NB4 (cell line): ENCODE measurements at places on chromosomes 13 and 19.
A peak's percentile ranks its signal among the peaks of the same experiment; 100 is the strongest.

DNA sequence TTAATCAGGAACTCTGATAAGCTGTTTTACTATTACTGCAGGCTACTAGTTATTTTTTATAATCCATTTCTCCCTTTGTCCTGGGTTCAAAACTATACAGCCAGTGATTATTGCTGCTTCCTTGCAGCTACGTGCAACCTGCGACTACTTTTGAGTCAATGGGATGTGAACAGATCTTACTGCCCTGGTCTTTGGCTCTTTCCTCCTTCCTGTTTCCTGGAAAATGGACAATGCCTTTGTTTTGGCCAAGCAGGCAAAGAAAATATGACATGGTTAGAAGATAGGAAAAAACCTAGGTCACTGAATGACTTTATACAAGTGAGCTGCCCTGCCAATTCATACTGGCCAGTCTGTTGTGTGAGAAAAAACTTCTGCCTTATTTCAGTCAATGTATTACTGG lies 201.2 kb upstream of the KLF12 start:
- DNase-seq, result no peak

DNA sequence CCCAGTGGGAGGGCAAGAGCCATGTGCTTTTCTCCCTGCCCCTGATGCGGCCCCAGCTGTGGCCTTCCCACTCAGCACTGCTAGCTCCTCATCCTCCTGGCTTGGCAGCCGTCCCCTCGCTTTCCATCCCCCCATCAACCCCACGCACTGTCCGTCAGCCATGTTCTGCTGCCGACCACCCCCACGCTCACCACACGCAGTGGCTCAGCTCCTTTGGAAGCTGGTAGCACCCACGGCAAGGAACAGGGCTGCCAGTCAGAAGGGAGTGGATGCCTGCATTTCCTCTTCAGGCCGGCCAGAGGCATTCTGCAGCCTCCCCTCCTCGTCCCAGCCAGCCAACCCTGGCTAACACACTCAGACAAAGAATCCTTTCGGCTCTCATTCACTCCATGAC lies 6.3 kb downstream of the CALM3 start:
- DNase-seq, result peak; percentile 20

- peak; percentile 7 for DNase-seq
Measured at GRCh38 chr13:90362707-90363106, 984.8 kb upstream of the MIR17HG start.

DNA sequence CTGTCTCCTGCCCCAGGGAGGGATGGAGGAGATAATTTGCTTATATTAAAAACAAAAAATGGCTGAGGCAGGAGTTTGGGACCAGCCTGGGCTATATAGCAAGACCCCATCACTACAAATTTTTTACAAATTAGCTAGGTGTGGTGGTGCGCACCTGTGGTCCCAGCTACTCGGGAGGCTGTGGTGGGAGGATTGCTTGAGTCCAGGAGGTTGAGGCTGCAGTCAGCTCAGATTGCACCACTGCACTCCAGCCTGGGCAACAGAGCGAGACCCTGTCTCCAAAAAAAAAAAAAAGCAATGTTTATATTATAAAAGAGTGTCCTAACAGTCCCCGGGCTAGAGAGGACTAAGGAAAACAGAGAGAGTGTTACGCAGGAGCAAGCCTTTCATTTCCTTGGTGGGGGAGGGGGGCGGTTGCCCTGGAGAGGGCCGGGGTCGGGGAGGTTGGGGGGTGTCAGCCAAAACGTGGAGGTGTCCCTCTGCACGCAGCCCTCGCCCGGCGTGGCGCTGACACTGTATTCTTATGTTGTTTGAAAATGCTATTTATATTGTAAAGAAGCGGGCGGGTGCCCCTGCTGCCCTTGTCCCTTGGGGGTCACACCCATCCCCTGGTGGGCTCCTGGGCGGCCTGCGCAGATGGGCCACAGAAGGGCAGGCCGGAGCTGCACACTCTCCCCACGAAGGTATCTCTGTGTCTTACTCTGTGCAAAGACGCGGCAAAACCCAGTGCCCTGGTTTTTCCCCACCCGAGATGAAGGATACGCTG lies 184.0 kb downstream of the KDM4B start:
- DNase-seq, result no peak

- no peak for DNase-seq
Measured at GRCh38 chr13:106212386-106213010, 323.0 kb downstream of the EFNB2 start.

DNA sequence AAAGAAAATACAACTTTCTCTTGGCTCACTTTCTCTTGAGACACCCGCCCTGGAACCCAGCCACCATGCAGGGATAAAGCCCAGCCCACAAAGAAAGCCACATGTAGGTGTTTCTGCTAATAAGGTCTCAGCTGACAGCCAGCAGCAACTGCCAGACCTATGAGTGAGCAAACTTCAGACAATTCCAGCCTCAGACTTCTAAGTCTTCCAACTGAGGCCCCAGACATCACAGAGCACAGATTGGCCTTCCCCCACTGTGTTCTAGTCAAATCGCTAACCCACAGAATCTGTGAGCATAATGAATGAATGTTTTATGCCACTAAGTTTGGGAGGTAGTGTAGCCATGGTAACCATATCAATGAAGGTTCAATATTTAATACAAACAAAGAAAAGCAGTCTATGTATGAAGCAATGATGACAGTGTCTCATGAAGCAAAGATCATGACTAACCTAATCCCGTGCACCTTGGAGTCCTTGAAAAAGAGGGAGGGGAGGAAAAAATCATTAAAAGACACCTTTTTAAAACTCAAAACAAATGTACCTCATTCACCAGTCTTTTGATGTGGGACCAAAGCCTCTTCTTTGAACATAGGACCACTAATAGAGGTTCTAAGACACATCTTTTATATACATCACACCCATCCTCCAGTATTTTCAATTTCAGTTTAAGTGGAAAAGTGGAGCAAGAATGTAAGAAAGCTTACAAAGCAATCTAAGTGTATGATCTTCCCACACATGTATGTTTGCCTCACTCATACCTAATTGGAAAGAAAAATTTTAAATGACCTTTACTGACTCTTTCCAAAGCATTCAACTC lies 6.2 kb downstream of the MRPS31 start:
- no peak for DNase-seq

- DNase-seq, result peak; percentile 59
Measured at GRCh38 chr13:102597029-102597961, 509 bp downstream of the TPP2 start.

- DNase-seq, result no peak
Measured at GRCh38 chr13:68050761-68051160, 820.6 kb upstream of the PCDH9 start.

GRCh38 chr13:84400706-84401105 lies 518.4 kb upstream of the SLITRK1 start:
- no peak for DNase-seq

GRCh38 chr13:93984876-93985275 lies 494.6 kb downstream of the DCT start:
- DNase-seq, result no peak

DNA sequence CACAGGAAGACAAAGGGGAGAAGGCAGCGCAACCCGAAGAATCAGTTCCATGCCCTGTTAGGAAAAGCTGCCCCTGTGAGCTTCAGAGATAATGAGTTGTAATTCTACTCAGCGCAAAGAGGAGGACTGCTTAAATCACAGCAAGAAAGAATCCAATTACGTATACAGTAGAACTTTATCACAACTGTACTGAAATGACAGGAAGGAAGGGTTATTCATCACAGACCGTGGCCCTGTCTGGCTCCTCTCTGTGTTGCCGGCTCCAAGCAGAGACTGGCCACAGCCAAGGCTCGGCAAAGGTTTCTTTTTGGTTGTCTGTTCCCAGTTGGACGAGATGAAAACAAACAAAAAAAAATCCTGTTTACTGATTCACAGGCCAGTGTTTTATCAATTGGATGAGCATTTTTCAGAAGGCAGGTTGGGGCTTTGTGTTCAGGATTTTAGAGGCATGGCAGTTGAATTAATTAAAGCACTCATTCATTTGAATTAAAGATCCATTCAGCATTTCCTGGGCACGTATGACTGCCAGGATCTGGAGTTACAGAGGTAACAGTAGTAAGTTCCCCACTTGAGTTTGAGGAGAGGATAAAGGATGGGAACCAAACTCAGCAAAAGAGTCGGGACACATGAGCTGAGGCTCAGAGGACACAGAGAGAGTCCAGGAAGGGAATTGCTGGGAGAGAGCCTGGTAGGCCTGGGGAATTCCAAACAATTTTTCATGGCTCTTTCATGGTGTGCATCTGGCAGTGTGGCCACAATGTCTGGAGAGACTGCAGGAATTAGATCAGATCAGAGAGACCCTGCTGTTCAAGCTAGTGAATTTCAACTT lies 341.0 kb downstream of the DNAJC15 start:
- DNase-seq, result no peak

DNA sequence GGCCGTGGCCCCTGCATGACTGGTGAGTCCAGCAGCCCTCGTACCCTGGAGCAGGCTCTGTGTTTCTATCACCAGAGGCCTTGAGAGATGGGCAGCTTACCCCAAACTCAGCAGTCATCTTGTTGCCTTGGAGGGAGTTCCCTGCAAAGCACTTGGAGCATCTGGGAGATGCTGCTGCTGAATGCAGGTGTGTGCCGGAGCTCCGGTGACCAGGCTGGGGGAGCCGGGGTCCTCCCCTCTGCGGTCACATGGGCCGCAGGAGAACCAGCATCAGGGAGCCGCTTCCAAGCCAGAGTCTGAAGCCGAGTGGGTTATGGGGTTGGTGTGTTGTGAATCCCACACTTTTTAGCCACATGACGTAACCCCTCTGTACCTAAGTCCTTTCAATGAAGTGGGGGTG lies 82.8 kb downstream of the TEX29 start:
- no peak for DNase-seq

- DNase-seq, result no peak
Measured at GRCh38 chr13:35854286-35854685, 276.9 kb downstream of the DCLK1 start.

GRCh38 chr19:5107432-5108122 lies 138.7 kb downstream of the KDM4B start:
- DNase-seq, result no peak

GRCh38 chr19:7973883-7974282 lies 30.4 kb upstream of the TIMM44 start:
- DNase-seq, result no peak

DNA sequence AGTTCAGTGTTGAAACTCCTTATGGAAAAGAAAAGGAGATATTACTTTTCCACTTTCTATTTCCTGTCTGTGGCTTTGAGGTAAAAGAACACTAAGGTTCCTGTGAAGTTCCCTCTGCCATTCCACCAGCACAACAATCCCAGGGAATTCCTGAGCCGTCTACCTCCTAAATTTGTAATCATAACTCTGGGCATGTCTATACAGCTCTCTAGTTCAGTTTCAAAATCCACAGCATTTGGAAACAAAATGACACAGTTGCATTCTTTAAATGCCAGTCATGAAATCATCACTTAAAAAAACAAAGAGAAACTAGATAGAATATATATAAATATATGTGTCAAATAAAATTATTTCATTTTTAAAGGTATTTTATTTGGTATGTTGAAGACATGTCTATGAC lies 9.0 kb upstream of the THSD1 start:
- no peak for DNase-seq

GRCh38 chr19:18239303-18239702 lies 13.1 kb upstream of the PDE4C start:
- DNase-seq, result peak; percentile 34

DNA sequence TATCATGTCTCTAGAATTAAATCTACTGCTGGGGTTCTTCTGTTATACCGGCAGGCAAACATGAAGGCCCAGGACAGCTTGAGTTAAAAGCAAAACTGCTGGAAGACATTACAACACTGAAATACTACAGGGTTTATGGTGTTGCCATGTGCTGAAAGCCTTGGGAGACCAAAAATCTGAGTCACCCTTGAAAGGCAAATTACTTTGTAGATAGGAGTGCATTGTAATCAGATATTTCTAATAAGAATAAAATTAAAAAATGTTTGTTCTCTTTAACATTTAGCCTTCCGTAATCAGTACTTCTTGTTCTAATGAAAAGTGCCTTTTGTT lies 181.3 kb downstream of the PCDH9 start:
- no peak for DNase-seq

- DNase-seq, result no peak
Measured at GRCh38 chr19:6587093-6587820, 3.7 kb downstream of the CD70 start.

DNA sequence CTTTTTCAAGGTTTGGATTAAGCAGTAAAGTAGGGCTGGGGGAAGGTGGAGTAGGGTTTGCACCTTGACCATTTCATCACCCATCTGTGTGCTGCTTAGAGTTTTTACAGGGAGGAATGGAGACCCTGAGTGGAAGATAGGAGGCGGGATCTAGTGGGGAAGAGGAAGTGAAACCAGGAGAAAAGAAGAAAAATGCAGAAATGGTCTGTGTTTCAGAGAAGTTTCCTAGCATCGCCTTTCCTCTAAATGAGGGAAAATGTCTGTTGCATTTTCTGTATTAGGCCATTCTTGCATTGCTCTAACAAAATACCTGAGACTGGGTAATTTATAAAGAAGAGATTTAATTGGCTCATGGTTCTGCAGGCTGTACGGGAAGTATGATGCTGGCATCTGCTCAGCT lies 64.1 kb downstream of the TPT1 start:
- DNase-seq, result peak; percentile 66

DNA sequence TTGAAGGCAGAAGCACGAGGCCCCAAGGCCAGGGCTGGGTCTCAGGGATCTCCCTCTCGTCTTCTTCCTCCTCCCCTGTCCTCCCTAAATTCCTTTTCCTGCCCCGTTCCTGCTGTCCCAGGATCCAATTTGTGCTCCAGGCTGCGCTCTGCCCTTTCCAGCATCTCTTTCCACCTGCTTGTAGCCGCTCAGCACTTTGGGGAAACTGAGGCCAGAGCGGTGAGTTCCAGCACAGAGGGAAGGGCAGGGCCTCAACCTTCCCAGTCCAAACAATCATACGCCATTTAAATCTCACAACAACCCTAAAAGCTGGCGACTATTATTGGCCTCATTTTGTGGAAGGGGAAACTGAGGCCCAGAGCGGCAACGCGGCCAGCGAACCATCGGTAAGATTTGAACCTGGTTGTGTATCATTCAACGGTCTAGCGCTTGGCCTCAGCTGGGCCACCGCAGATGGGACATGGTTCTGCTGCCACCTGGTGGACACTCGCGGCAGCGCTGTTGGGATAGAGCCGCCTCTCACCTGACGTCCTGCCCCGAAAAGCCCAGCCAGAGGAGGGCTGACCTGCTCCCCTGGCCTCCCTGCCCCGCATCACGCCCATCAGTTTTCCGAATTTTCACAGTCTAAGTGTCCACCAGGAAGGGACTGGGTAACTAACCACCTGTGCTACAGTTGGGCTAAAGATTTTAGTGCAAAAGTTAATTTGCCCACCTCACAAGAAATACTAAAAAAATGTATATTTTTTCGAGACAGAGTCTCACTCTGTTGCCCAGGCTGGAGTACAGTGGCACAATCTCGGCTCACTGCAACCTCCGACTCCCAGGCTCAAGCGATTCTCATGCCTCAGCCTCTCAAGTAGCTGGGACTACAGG lies 4.2 kb upstream of the RPL18A start:
- DNase-seq, result peak; percentile 75

GRCh38 chr13:114226088-114226487 lies 8.6 kb upstream of the CDC16 start:
- peak; percentile 27 for DNase-seq
